Occipital lobe (tissue), 3 donors: ENCODE measurements at places on chromosomes 6 and 20. TPM values are rescaled to one million over a fixed set of nuclear protein-coding genes. Genes with fewer than 3 reads are reported as not detected.

Gene DDX43
- 0.31 TPM for total RNA-seq

DNA sequence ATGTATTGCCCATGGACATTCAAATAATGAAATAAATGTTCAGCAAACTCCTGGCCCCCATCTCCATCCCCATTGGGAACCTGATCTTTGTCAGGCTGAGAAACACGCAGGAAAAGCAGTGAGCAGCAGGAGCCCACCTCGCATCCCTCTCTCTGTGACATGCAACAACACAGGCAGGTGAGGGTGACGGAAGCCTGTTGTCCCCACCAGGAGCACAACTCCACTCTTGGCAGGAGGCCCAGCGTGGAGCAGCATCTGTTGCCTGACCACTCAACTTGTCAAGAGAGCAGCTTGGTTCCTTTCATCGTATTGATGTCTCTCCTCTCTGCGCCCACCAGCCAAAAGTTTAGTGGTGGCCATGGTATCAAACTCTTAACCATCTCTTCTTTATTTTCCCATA lies 586.9 kb upstream of the ARID1B start:
- no peak for DNase-seq

- DNase-seq: no peak
Measured at GRCh38 chr6:78483553-78484197, 383.7 kb upstream of the IRAK1BP1 start.

Gene PPP1R16B
- 12.9 TPM for total RNA-seq

Gene MCCD1
- not detected for total RNA-seq

GRCh38 chr6:127547904-127548649 lies 28.9 kb upstream of the C6orf58 start:
- DNase-seq: no peak

DNA sequence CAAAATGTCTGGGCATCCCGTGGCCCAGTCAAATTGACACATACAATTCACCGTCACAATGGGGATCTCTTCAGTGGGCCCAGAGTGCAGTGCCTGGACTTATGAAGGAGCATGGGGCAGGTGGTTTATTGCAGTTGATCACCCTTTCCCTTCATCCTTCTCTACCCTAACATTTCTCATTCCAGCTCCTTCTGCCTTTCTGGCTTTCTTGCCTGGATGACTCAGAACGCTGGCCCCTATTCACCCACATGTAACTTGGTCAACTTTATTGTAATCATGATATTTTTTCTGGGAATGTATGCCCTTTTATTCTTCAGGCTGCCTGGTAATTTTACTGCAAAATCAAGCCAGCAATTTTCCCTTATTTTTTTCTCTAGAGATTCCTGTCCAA lies 179.9 kb upstream of the DTNBP1 start:
- DNase-seq: no peak

DNA sequence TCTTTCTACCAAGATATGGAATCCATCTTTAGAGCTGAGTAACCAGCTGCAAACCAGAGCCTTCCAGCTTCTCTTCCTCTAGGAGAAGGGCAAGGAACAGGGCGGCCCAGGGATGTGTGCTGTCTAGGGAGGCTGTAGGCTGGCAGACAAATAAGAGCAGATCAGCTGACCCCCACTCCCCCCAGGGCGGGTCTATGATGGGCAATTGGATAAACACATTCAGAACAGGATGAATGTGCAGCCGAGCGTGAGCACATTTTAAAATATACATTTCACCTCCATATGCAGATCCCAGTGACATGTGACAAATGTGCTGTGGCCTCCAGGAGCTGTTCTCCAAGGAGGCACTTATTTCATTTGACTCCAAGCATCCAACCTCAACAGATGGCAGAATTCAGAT lies 580.1 kb downstream of the PTPRT start:
- DNase-seq: no peak

- no peak for DNase-seq
Measured at GRCh38 chr20:17856837-17857605, 111.6 kb downstream of the SNX5 start.

GRCh38 chr20:45301824-45302271 lies 4.8 kb upstream of the RBPJL start:
- no peak for DNase-seq

- DNase-seq: no peak
Measured at GRCh38 chr6:15930207-15930606, 198.7 kb upstream of the MYLIP start.

Gene NUP43
- total RNA-seq: 23.9 TPM

DNA sequence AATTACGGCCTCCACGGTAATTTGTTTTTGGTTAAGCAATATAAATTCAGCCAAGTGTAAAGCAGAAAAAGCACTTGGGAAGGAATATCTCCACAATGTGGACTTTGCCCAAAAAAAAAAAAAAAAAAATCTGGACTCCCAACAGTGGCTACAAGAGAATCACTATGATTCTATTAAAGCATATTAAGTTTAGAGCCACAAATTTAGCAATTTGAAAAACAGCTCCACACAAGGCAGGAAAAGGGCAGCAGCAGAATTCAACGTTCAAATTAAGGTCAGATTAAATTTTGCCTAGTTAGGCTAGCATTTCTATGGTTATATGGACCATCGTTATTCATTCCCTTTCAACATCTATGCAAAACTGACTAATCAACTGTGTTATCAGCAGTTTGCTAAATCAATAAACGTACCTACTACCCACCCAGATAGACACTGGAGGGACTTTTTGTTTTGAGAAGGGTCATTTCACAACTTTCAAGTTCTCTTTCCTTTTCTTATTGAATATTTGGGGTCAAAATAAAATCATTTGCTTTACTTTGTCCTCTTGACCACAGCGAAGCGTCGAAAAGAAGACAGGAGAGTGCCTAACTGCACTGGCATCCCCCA lies 1.0 kb downstream of the MCM9 start:
- DNase-seq: no peak

Gene RPRD1B
- 34.3 TPM for total RNA-seq

Gene GSTA3
- not detected for total RNA-seq

Gene CDS2
- total RNA-seq: 67.2 TPM

DNA sequence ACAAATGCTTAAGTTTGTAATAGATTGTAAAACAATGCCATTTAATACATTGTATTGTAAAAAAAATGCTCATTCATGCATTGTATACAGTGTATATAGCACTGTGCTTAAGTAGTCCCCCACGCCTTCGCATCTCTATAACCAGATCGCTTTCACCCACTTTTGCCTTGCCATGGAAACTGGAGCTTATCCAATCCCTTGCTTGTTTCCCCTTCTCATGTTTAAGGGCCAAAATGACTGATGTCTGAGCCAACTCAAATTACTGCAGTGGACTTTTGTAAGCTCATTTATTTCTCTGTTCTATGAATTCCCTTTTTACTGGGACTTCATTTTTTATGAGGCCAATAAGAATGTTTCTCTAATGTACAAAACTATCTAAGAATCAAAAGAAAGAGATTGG lies 730.9 kb upstream of the GJE1 start:
- no peak for DNase-seq

DNA sequence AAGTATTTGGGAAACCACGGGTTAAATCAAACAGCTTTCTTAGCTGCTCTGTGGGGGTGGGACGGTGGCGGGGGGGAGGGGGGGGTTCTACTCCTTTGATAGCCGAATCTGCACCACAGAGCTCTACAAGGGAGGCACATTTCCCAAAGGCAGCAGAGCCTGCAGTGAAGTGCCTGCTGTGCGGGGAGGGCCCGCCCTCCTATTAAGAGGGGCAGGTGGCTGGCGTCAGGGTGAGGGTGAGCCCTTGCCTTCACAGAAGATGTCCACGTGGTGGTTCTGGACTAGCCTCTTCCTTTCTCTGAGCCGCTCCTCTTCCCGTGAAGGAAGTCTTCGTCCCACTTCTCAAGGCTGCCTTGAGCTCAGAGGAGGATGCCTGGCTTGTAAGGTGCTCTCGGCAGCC lies 174.9 kb upstream of the THBS2 start:
- no peak for DNase-seq

DNA sequence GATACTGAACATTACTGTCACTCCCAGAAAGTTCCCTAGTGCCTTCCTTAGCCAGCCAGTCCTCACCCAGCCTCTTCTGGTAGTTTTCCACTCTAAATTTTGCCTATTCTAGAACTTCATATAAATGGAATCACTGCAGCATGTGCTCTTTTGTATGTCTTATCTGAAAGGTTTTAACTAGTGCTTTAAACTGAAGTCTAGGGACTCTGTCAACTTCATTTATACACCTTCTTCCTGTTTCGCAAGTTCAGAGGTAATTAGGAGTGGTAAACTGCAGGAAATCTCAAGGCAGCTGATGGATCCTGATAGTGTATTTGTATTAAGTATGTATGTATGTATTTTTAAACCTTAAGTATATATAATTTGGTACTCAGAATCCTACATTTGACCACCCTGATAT lies 94.3 kb downstream of the TCP11 start:
- DNase-seq: no peak

GRCh38 chr6:35485402-35485877 lies 11.4 kb downstream of the TEAD3 start:
- no peak for DNase-seq

DNA sequence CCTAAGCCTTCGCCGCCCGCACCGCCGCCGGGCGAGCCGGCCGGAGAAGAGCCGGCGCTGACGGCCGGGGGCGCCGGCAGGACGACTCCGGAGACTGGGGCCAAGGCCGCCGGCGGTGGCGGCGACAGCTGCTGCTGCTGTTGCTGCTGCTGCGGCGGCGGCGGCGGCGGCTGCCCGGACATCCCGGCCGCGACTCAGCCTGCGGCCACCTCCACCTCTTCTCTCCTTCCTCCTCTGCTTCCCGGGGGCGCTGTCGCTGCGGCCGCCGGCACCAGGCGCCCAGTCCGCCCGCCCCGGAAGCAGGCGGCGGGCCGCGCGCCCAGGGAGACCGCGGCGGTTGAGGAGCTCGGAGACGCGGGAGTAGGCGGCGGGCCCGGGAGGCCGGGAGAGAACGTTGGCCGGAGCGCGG lies 307 bp downstream of the RANBP9 start:
- no peak for DNase-seq

Gene MPIG6B
- total RNA-seq: not detected

DNA sequence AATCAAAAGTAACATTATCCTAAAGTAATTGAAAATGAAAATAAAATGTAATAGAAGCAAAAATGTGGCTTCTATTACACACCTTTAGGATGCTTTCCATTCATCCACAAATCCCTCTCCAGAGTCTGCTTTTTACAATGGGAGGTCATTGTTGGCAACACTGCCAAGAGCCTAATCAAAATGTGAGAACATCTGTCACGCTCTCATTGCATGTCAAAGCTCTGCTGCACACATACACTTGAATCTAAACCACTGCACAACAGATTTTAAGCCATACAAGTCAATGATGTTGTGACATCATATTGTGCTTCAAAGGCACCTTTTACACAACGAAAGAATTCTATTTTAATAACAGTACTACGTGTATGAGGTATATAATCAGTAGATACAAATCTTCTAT lies 82.1 kb downstream of the PREP start:
- DNase-seq: no peak

DNA sequence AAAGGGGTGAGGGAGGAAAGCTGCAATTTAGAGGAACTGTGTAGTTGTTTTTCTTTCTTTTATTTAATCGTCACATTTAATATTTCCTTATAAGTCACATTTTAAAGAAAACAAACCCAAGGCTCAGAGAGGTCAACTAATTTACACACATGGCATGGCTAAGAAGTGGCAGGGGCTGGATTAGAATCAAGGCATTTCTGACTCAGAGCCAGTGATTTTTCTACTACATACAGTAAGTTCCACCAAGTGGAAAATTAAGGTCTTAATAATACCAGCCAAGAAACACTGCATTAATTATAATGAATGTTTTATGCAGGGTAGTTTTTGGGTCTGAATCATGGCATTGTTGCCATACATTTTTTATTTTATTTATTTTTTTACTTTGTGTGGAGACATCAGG lies 607.7 kb upstream of the CITED2 start:
- DNase-seq: no peak

- DNase-seq: no peak
Measured at GRCh38 chr20:341682-342081, 5.2 kb upstream of the NRSN2 start.
